Cardiac septum (tissue), 1 donor: ENCODE measurements at places on chromosomes 2 and 18. TPM values are rescaled to one million over a fixed set of nuclear protein-coding genes. Genes with fewer than 3 reads are reported as not detected.
A peak's percentile ranks its signal among the peaks of the same experiment; 100 is the strongest.

DNA sequence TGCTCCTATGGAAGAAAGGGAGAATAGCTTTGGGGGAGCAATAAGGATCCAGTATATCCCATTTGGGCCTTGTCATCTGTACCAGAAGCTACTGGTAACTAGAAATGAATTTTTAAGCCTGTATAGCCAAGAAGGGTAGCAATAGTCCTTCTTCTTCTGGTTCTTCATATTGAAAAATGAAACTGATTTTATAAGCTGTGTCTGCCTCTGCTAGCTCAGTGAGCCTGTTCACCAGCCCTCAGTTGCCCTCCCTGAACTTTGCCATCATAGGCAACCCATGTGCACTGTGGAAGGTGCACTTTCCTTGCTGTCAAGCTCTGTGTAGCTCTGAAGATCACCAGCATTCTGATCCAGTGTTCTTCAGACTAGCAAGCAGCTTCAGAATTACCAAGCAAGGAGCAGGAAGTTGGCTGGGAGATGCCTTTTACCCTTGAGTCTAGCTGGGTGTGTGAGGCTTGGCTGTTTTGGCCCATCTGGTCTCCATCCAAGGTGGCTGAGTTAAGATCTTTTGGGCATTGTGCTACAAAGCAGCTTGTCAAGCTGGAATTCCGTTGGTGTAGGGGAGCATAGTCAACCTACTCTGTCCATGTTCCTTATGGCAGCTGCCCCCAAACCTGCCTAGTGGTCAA, 55.8 kb upstream of the MGAT5 start:
- no peak for DNase-seq

GRCh38 chr2:240328526-240328925, 106.9 kb upstream of the GPC1 start:
- peak; percentile 49 for DNase-seq

- no peak for DNase-seq
Observed at GRCh38 chr18:48514786-48515185, 24.0 kb upstream of the CTIF start.

DNA sequence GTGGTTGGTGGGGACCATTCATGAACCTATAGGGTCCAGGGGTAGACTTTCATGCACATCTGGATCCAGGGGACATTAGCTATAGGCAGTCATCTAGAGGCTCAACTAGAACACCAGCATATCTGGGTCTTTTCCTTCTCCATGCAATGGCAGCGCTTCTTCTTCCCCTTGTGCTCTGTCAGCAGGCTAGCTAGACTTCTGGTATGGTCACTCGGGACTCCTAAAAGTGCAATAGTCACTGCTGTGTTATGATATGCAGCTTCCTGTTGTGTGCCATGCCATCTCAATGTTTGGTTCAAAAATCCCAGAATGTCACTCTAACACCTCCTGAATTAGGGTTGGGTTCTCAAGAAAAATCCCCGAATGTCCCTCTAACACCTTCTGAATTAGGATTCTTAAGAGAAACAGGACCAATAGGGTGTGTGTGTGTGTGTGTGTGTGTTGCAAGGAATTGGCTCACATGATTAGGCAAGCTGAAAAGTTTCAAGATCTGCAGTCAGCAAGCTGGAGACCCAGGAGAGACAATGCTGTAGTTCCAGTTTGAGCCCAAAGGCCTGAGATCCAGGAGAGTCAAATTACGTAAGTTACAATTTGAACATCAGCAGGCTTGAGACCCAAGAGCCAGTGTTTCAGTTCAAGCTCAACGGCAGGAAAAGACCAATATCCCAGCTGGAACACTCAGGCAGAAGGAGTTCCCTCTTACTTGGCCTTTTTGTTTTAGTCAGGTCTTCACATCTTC, 97.1 kb upstream of the LTBP1 start:
- no peak for DNase-seq

GRCh38 chr2:100008956-100009355, 133.4 kb downstream of the AFF3 start:
- DNase-seq = no peak

COBLL1 gene
- total RNA-seq = 15.0 TPM

PRKD3 gene
- total RNA-seq = 13.5 TPM
